ENCODE measurements at places on chromosomes 2 and 18.

GRCh38 chr2:54964271-54964670, 86.0 kb downstream of the RTN4 start:
- peak; percentile 26 for ATAC-seq

DNA sequence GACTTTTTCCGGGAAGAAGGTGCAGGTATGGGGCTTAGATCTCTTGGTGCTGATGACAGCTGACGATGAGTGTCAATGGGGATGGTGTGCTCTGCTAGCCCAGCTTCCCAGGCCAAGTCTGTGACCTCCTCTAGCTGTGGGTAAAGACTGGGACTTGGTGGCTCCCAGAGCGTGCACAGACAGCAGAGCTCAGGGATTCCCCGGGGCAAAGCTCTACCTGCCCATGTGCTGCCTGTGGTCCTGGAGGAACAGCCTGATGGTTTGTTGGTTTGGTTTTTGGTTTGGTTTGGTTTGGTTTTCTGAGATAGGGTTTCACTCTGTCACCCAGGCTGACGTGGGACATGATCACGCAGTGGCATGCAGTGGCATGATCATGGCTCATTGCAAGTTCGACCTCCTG, 19.2 kb downstream of the ATP6V1B1 start:
- no peak for ATAC-seq

- no peak for ATAC-seq
Measured at GRCh38 chr2:64932371-64933216, 56.6 kb upstream of the SLC1A4 start.

GRCh38 chr2:144279165-144279564, 240.8 kb downstream of the ZEB2 start:
- ATAC-seq = no peak

GRCh38 chr2:37992601-37993000, 67.5 kb downstream of the RMDN2 start:
- ATAC-seq = no peak

GRCh38 chr18:11872479-11873136, 21.4 kb downstream of the CHMP1B start:
- ATAC-seq = peak; percentile 76

DNA sequence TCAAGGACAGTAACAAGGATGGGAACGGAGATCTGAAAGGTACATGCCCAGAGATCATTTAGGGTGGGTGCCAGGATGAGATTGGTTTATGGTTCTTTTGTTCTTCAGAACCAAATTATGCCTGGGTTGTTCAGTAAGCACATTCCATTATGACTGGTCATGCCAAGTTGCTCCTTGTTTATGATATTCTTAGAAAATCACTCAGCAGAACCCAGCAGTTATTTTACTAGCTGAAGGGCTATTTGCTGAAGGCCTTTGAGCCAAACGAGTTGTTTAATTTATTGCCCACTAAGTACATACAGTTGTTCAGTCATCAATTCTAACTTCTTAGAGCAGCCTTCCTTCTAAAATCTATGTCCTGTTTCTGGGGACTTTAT, 635 bp downstream of the SLC3A1 start:
- no peak for ATAC-seq

Measured in SK-N-SH treated with all-trans-retinoic acid at 6 μM for 48 hours (cell line).